ENCODE measurements at places on chromosomes 12 and 14.

DNA sequence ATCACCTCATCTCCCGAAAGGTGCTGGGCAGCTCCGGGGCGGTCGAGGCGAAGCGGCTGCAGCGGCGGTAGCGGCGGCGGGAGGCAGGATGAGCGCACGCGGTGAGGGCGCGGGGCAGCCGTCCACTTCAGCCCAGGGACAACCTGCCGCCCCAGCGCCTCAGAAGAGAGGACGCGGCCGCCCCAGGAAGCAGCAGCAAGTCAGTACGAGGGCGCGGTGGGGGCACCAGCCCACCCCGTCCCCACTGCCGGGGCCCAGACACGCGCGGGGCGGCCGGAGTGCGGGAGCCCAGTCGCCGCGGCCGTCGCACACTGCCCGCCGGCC, 862 bp downstream of the HMGA2 start:
- no peak for DNase-seq

DNA sequence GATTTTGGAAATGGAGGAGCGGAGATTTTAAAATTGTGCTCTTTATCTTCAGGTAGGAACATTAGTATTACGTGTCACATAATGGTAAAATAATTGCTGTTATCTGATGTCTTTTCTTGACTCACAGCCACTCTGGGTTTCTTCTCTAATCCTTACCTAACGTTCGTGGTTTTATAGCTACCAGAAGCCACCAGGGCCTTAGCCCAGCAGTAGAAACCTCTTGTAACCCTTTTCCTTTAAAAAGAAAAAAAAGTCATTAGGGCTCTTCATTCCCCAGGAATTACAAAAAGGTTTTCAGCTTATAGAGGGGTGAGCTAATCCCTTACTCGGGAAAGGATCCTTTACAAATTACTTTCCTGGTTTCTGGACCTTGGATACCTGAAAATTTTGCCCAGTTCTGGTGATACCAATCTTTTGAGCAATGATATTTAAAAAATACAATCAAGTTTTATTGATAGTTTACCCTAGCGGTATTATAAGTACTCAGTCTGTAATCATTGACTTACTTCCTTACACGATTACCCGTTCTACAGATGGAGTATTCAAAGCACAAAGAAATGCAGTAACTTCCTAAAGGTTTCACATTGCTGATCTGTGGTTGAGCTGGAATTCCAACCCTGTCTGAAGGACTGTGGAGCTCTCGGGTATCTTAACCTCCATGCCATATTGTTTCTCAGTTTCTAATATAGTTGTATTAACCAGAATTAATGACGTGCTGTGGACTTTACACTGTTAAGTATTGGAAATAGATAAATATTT, 1.6 kb downstream of the GABARAPL1 start:
- DNase-seq, result no peak

DNA sequence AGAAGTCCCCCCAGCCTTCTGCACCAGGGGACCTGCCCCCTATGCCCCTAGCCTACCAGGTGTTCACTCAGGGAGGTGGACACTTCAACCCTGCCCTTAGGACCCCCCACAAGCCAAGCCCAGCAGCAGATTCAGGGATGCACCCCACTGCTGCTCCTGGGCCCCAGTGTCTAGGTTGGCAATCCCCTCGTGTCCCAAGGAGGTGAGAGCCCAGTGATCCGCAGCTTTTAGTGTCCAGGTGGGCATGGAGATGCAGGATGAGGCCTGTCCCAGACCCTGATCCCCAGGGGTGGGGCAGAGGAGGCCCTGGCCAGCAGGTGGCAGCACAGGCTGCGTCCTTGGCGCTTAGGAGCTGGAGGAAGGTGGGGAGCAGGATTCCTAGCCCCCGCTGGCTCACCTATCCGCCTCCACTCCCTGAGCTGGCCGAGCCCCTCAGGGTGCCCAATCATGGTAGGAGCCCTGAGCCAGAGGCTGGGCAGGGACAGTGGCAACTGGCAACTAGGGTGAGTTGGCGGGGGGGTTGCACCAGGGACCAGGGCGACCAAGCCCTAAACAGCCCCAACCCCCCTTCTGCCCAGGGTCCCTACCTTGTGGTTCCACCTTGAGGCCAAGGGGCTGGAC, 4.1 kb downstream of the CKB start:
- no peak for DNase-seq

GRCh38 chr14:48140804-48141203, 465.4 kb upstream of the MDGA2 start:
- no peak for DNase-seq

- no peak for DNase-seq
Observed at GRCh38 chr14:23033801-23034497, 751 bp downstream of the PSMB5 start.

GRCh38 chr12:98048326-98048725, 467.1 kb upstream of the TMPO start:
- DNase-seq, result no peak

GRCh38 chr12:20055856-20056255, 312.5 kb upstream of the PDE3A start:
- DNase-seq, result no peak

DNA sequence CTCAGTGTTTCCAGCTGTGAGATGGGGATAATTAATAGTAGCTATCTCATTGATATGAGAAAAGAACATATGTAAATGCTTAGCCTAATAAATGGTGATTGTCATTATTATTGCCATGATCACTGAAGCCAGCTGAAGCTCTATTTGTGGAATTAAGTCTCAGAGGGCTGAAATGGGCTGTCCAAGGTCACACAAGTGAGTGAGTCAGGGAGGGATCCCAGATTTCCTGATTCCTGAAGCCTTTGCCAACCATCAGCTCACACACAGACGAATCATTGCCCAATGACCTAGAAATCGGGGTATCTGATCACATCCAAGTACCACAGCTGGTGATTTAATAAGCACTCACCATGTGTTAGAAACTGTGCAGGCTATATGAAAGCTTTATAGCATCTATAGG, 21.6 kb upstream of the TMEM229B start:
- no peak for DNase-seq
